ENCODE measurements at places on chromosomes 2 and 18. TPM values are rescaled to one million over a fixed set of nuclear protein-coding genes. Genes with fewer than 3 reads are reported as not detected.
A peak's percentile ranks its signal among the peaks of the same experiment; 100 is the strongest.

The CPO gene
- total RNA-seq = not detected

The C18orf54 gene
- total RNA-seq = 21.4 TPM

DNA sequence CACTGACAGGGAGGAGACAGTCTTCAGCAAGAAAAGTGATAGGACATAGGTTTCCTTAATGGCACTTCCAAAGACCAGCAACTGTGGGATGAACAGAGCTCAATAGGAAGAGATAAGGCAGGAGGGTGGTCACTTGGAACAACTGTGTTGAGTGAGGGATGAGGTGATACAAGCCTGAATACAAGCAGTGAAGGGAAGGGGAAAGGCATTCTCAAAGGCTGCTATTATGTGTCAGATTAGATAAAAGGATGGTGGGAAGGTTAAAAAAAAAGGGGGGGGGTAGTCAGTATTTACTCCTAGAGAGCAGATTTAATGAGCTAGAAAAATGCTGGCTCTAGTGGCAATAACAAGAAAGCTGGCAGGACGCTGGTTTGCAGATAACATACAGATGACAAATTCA is 25.7 kb downstream of the CCBE1 start:
- no peak for DNase-seq

The PIGN gene
- 31.1 TPM for total RNA-seq

GRCh38 chr2:49459314-49459993 is 305.1 kb upstream of the FSHR start:
- no peak for DNase-seq

The GREB1L gene
- 0.76 TPM for total RNA-seq

- DNase-seq = no peak
Measured at GRCh38 chr2:57044931-57045635, 861.3 kb downstream of the CCDC85A start.

GRCh38 chr2:64491426-64491825 is 32.7 kb upstream of the AFTPH start:
- no peak for DNase-seq

- DNase-seq = no peak
Measured at GRCh38 chr2:225113371-225114015, 71.2 kb upstream of the DOCK10 start.

- DNase-seq = no peak
Measured at GRCh38 chr2:156565066-156565710, 129.0 kb downstream of the GPD2 start.

GRCh38 chr2:239194731-239195317 is 206.0 kb downstream of the HDAC4 start:
- no peak for DNase-seq

The RIT2 gene
- total RNA-seq = not detected

DNA sequence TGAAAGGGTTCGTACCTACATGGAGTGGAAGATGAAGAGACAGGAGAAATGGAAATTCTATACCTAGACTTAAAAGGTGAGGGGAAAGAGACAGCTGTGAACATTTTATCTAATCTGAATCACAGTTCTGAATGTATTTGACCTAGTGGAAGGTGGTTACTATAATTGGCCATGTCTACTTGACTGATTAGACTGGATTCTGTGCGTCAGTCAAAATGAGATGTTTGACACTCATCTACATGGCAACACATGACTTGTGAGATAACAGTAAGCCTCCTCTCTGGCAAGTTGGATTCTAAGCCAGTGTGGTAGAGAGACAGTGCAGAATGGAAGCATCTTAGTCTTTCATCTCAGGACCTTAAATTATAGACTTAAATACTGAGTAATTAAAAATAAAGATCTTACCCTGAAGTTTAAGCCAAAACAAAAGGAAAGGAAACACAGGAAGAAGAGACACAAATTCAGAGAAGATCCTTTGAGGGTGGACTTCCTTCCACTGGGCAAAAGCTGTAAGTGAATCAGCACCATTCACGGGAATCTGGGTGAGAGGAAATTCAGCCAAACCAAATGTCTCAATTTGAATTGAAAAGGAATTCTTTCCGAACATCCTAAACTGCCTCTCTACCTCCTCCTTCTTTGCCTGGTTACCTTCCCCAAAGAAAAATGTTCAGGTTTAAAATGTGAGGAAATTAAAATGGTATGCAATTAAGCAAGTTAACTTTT is 121.6 kb downstream of the EHBP1 start:
- DNase-seq = no peak

The NOL4 gene
- not detected for total RNA-seq

The EIF2AK3 gene
- 17.3 TPM for total RNA-seq

GRCh38 chr18:28963481-28963880 is 786.6 kb upstream of the CDH2 start:
- DNase-seq = no peak

The G6PC2 gene
- total RNA-seq = not detected

DNA sequence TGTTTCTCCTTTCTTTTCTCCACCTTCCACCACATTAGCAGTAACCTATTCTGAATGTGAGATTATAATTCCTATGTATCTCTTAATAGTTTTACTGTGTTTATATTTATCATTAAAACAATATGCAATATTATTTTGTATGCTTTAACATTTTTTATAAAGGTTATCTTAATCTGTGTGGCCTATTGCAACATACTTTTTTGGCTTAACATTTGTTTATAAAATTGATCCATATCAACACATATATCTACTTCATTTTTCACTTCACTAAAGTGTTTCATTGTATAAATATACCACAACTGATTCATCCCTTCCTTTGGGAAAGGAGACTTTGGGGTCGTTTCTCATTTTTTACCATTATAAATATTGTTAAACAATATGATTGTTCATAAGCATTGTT is 48.6 kb downstream of the ATP9B start:
- peak; percentile 39 for DNase-seq

DNA sequence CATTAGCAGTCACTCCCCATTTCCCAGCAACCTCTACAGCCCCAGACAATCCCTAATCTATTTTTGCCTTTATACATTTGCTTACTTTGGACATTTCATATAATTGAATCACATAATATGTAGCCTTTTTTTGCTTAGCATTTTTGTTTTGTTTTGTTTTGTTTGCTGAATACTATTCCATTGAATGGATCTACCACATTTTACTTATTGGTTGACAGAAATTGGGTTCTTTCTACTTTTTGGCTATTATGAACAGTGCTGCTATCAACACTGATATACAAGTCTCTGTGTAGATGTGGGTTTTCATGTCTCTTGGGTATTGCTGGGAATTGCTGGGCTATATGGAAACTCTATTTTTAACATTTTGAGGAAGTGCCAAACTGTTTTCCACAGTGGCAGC is 7.6 kb downstream of the PTPN18 start:
- no peak for DNase-seq
